Activated T-helper 2 cell treated with anti-CD3 and anti-CD28 coated beads, Interferon-gamma antibody, Interleukin-2, Interleukin-4, amounts not matched to agents 10 μg/mL and 5 μg/mL and 100 μg/mL, durations not matched to agents 14 hours and 24 hours and 36 hours (primary cell): ENCODE measurements at places on chromosomes 11 and 22.

GRCh38 chr11:93330446-93330984, at the start of gene DEUP1:
DEUP1 (plus strand) TSS chr11:93330742; CDS start chr11:93332260, 1,518 bp downstream.
- H3K4me3 ChIP-seq: peak within 1 kb of the TSS; percentile 56
- no peak within 1 kb of the TSS for H3K27ac ChIP-seq
- peaks cover 3% of the 10 kb centered on the region for H3K4me1 ChIP-seq
- H3K36me3 ChIP-seq: no peaks in the 10 kb centered on the region
- DNase-seq: no peak
- H3K27me3 ChIP-seq: peaks cover 46% of the 10 kb centered on the region

DNA sequence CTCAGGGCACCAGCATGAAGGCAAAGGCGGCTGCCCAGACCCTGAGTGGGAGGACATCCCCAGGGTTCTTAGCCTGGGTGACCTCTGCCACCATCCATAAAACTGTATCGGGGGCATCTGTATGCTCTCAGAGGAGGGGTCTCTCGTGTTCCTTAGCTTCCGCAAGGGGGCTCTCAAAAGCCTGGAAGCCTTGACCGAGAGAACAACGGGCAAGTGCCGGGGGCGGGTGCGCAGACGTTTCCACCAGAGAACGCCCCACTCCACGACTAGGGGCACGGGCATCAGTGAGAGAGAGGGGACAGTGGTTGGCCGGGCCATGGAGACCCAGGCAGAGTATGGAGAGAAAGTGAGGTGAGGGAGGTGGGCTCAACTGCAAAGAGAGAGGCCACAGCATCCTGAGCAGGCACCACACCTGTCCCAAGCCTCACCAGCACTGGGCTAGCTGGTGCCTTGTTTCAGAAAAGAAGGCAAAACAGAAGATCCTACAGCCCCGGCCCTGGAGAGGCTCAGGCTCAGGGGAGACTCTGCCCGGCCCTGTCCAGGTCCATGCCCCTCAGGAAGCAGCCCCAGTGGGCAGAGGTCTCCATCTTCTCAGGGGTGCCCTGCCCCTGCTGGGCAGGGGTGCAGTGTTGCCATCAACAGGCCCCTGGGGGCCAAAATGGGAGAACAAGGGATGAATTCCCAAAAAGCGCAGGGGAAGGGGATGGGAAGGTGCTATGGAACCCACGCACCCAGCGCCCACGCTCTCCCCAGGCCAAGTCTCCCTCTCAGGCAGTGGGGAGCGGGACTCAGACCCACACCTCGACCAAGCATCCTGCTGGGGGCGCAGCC, 5.9 kb downstream of the TSPAN32 start:
- no peak overlapping the region for H3K4me3 ChIP-seq
- no peak overlapping the region for H3K27ac ChIP-seq
- no peak for DNase-seq
- no peaks in the 10 kb centered on the region for H3K27me3 ChIP-seq

DNA sequence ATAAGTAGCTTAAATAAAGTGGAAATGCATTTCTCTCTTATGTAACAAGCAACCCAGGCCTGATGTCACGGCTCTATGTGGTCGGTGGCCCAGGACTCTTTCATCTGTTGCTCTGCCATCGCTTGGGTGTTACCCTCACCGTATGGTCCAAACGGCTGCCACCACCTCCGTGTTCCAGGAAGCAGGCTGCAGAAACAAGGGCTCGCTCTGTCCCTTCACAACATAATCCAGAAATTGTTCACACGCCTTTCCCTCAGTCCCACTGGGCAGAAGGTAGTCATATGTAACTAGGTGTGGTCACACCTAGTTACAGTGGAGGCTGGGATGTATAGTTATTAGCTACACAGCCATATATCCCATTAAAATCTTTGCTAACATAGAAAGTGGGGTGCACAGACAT, 421.0 kb downstream of the SOX6 start:
- no peaks in the 10 kb centered on the region for H3K27me3 ChIP-seq
- H3K27ac ChIP-seq: no peak overlapping the region
- DNase-seq: no peak
- no peaks in the 10 kb centered on the region for H3K4me1 ChIP-seq

DNA sequence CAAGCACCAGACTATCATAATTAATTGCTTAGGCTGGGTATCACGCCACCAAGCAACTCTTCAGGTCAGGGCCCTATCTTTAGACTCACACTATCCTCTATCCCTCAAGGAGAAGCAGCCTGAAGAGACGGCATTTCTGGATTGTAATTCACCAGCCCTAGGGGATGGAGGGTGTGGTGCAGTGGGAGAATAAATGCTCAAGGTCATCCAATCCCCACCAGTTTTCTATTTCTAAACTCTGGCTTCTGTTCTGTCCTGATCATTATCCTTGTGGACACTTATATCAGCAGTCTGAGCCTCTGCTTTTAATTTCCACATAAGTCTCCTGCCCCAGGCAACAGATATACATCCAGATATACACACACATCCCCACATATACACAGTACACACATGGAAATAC, 13.1 kb upstream of the SIK2 start:
- no peak overlapping the region for H3K4me3 ChIP-seq
- peaks cover 4% of the 10 kb centered on the region for H3K27me3 ChIP-seq
- H3K27ac ChIP-seq: no peak overlapping the region
- no peak for DNase-seq
- H3K36me3 ChIP-seq: no peaks in the 10 kb centered on the region

GRCh38 chr11:36724742-36725385, 126.8 kb upstream of the RAG2 start:
- DNase-seq: no peak
- H3K27me3 ChIP-seq: no peaks in the 10 kb centered on the region
- H3K36me3 ChIP-seq: no peaks in the 10 kb centered on the region
- H3K4me1 ChIP-seq: no peaks in the 10 kb centered on the region
- no peak overlapping the region for H3K4me3 ChIP-seq

DNA sequence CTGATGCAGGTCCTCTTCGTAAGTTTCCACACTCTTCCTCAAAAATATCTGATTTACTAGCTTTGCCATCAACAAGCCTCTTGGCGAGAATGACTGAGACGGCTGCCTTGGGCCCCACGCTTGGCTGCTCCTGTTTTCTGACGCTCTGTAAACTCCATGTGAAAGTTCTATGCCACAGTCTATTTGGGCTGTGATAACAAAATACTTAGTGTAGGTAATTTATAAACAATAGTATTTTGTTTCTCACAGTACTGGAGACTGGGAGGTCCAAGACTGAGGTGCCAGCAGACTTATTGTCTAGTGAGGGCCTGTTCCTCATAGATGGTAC, 123.2 kb upstream of the SORL1-AS1 start:
- H3K27ac ChIP-seq: no peak overlapping the region
- H3K27me3 ChIP-seq: no peaks in the 10 kb centered on the region
- DNase-seq: no peak
- H3K4me3 ChIP-seq: no peak overlapping the region
- peaks cover 4% of the 10 kb centered on the region for H3K4me1 ChIP-seq
- peaks cover 87% of the 10 kb centered on the region for H3K36me3 ChIP-seq

DNA sequence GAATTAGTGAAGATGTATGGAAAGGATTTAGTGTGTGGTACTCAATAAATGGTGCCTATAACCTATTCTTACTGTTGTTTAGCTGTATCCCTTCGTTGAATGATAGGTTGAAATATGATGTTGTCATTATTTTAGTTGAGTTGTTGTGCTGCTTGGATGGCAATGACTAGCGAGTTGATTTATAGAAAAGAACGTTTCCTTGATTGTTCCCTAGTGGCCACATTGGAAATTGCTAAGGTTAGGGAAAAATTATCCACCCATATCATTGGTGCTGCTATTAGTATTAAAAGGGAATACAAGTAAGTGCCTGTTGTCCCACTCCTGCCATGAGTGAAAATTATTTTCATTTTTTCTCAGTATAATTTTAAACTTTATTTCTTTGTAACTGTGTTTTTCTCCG, 14.5 kb downstream of the EMSY start:
- no peaks in the 10 kb centered on the region for H3K27me3 ChIP-seq
- H3K36me3 ChIP-seq: peaks cover 45% of the 10 kb centered on the region
- no peak overlapping the region for H3K4me3 ChIP-seq
- no peak overlapping the region for H3K27ac ChIP-seq

GRCh38 chr11:119361941-119362725, 15.6 kb upstream of the MFRP start:
- no peak for DNase-seq
- peaks cover 20% of the 10 kb centered on the region for H3K4me1 ChIP-seq
- H3K36me3 ChIP-seq: no peaks in the 10 kb centered on the region
- H3K27me3 ChIP-seq: peaks cover 29% of the 10 kb centered on the region
- H3K4me3 ChIP-seq: peak overlapping the region; percentile 38

GRCh38 chr11:11876458-11876857, 34.7 kb downstream of the USP47 start:
- H3K4me1 ChIP-seq: peaks cover 18% of the 10 kb centered on the region
- no peak overlapping the region for H3K4me3 ChIP-seq
- H3K27ac ChIP-seq: no peak overlapping the region
- H3K36me3 ChIP-seq: peaks cover 13% of the 10 kb centered on the region
- H3K27me3 ChIP-seq: no peaks in the 10 kb centered on the region

DNA sequence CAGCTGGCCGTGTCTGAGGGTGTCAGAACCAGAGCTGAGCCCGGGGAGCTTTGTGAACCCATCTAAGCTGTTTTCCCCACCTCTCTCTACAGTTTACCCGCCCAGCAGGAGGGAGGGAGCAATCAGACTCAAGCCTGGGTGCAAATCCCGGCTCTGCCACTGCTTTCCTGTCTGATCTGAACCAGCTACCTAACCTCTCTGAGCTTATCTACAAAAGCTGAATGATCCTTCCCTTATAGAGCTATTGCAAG, 252 bp downstream of the APOL2 start:
- peaks cover 46% of the 10 kb centered on the region for H3K36me3 ChIP-seq
- H3K4me3 ChIP-seq: peak overlapping the region; percentile 95
- peaks cover 39% of the 10 kb centered on the region for H3K4me1 ChIP-seq
- H3K27me3 ChIP-seq: no peaks in the 10 kb centered on the region
- DNase-seq: no peak
- peak overlapping the region; percentile 93 for H3K27ac ChIP-seq

- no peak for DNase-seq
- H3K4me1 ChIP-seq: peaks cover 38% of the 10 kb centered on the region
- peak overlapping the region; percentile 35 for H3K4me3 ChIP-seq
- H3K27me3 ChIP-seq: peaks cover 6% of the 10 kb centered on the region
These were observed 651 bp upstream of the CARD16 start for GRCh38 chr11:105045676-105046296.

GRCh38 chr11:122883646-122883979, 1.1 kb downstream of the JHY start:
- peak overlapping the region; percentile 79 for H3K4me3 ChIP-seq
- H3K36me3 ChIP-seq: no peaks in the 10 kb centered on the region
- peaks cover 14% of the 10 kb centered on the region for H3K4me1 ChIP-seq
- H3K27ac ChIP-seq: peak overlapping the region; percentile 62

GRCh38 chr11:28621753-28622152, 513.6 kb downstream of the METTL15 start:
- DNase-seq: no peak
- H3K36me3 ChIP-seq: no peaks in the 10 kb centered on the region
- no peaks in the 10 kb centered on the region for H3K27me3 ChIP-seq

GRCh38 chr11:17861036-17861755, 126.6 kb downstream of the KCNC1 start:
- H3K27ac ChIP-seq: no peak overlapping the region
- no peaks in the 10 kb centered on the region for H3K36me3 ChIP-seq
- H3K4me3 ChIP-seq: no peak overlapping the region
- H3K27me3 ChIP-seq: no peaks in the 10 kb centered on the region
- H3K4me1 ChIP-seq: peaks cover 1% of the 10 kb centered on the region
- no peak for DNase-seq
